NCI-H2029 (cell line): ENCODE measurements at places on chromosomes 12 and 14.

DNA sequence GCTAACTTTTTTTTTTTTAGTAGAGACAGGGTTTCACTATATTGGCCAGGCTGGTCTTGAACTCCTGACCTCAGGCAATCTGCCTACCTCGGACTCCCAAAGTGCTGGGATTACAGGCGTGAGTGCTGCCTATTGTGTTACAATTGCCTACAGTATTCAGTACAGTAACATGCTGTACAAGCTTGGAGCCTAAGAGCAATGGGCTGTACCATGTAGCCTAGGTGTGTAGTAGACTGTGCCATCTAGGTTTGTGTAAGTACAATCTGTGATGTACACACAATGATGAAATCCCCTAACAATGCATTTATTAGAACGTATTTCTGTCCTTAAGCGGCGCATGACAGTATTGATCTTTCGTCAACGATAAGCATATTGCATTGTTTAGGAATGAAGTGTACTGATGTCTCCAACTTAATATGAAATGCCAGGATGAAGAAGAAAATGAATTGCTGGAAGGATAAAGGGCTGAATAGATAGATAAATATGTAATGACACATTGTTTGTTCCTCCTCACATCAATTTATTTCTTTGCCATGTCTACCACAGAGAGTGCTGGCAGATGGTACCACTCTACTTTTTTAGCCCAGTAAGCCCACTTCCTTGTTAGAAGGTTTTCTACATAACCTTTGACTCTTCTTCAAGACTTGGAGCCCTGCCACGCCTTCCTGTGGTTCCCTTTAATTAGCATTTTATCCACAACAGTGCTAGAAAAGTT, 467.5 kb downstream of the VRK1 start:
- no peak for DNase-seq

- DNase-seq: no peak
These were observed 88.5 kb upstream of the METAP2 start for GRCh38 chr12:95385246-95386035.

DNA sequence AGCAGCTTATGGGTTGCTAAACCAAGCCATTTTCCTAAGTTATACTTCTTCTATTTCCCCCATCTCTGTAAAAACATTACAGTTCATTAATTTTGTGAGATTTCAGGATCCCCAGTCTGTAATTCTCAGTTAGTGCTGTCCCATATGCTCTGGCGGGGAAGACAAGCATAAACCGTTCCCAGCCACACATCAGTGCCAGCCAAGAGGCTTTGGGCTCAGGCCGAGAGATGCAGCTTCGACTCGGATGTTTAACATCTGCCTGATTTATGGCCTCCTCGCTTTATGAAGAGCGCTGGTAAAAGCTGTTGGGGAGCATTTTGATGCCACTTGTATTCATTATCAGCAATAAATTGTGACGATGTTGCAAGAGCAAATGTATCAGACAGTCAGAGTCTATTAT, 349.1 kb upstream of the CCDC196 start:
- no peak for DNase-seq

GRCh38 chr12:113734503-113734902, 231.6 kb downstream of the RBM19 start:
- no peak for DNase-seq

- DNase-seq: no peak
These were observed 70.9 kb downstream of the VWF start for GRCh38 chr12:6053541-6053940.

- no peak for DNase-seq
These were observed 29.1 kb downstream of the AP5M1 start for GRCh38 chr14:57297852-57298251.

GRCh38 chr14:32366256-32366879, 37.3 kb downstream of the AKAP6 start:
- DNase-seq: peak; percentile 98

DNA sequence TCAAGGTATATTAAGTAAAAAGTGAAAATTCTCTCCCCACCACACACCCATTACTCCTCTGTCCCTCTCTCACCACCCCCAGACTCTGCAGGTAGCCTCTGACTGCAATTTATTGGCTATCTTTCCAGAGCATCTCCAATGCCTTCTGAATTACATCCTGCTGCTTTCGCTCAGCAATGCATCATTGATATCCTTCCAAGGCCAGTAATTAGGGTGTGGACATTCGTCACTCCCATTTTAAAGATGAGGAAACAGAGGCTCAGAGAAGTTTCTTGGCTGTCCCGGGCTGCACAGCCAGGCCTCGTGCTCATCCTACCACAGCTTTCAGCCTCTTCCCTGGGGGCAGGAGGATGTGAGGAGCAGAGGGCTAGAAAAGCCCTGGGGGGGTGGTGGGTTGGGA, 23.6 kb upstream of the PGF start:
- no peak for DNase-seq

GRCh38 chr12:123059500-123059899, 79.0 kb downstream of the ARL6IP4 start:
- no peak for DNase-seq

- no peak for DNase-seq
These were observed 66.6 kb downstream of the SINHCAF start for GRCh38 chr12:31259136-31259886.

GRCh38 chr12:51846911-51847642, 1.4 kb downstream of the FIGNL2 start:
- no peak for DNase-seq

DNA sequence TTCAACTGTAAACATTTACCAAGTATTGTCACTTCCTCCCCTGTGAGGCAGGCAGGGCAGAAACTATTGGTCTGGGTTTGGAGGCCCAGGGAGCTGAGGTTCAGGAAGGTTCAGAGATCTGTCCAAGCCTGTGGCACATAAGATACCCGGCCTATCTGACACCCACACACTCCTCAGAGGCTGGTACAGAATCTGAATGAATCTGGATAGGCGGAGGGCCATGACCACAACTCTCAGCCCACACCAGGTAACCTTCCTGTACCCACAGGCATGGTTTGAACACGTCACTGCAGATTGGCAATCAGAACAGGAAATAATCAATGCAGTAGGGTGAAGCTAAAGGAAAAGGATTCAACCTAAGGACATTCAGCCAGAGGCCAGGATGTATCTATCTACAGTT, 92.8 kb upstream of the TMCC3 start:
- no peak for DNase-seq

- DNase-seq: no peak
These were observed 7.8 kb downstream of the ACOT4 start for GRCh38 chr14:73599499-73599898.

- no peak for DNase-seq
These were observed 36.0 kb downstream of the FMNL3 start for GRCh38 chr12:49671031-49671765.

GRCh38 chr12:39892146-39892545, 213.7 kb downstream of the SLC2A13 start:
- no peak for DNase-seq
